ENCODE measurements at places on chromosomes 12 and 14.

GRCh38 chr14:78029601-78030372 is 140.4 kb upstream of the NRXN3 start:
- no peak for DNase-seq

- peak; percentile 10 for DNase-seq
Observed at GRCh38 chr12:95073698-95074520, 491 bp upstream of the NR2C1 start.

DNA sequence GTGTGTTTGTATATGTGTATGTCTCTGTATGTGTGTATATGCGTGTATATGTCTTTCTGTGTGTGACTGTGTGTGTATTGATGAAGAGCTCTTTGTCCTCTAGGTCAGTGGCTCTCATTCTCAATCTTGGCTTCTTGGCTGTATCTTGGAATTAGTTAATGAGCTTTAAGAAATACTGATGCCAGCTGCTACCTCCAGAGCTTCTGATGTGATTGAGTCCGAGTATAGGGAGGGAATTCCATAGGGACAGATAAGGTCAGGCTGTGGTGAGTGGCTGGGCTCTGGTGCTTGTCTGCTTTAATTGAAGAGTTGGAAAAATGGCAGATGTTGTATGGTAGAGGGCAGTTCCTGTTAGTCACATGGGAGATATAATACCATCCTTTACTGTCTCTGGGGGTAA is 140.1 kb downstream of the C12orf75 start:
- DNase-seq, result no peak

DNA sequence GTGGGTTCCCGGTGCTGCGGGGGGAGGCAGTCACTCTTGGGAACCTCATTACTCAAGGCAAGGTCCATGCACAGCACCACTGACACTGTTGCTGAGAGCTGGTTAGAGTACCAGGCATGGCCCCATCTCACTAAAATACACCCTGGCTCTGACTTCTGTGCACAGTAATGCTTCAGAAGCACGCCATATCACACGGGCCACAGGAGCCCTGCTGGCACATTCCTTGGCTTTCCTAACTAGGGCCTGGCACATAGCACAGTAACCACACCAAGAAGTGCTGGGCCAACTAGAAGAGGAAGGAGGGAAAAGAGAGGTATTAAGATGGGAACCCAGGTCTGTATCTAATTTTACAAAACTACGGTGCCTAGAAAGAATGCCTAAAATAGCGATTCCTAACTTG is 13.5 kb upstream of the RAB35 start:
- no peak for DNase-seq

DNA sequence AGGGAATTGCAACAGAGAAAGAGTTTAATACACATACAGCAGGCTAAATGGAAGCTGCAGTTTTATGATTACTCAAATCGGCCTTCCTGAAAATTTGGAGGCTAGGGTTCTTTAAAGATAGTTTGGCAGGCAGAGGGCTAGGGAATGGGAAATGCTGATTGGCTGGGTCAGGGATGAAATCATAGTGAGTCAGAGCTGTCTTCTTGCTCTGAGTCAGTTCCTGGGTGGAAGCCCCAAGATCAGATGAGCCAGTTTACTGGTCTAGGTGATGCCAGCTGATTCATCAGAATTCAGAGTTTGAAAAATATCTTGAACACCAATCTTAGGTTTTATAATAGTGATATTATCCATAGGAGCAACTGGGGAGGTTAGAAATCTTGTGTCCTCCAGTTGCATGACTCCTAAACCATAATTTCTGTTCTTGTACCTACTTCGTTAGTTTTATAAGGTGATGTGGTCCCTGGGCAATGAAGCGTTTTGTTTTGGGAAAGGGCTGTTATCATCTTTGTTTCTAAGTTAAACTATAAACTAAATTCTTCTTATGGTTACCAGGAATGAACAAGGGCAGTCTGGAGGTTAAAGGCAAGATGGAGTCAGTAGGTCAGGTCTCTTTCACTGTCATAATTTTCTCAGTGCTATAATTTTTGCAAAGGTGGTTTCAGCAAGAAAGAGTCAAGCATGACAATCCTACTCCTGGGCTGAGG is 257.8 kb upstream of the CCDC196 start:
- peak; percentile 3 for DNase-seq
